HS-27A (cell line): ENCODE measurements at places on chromosomes 2 and 18.

GRCh38 chr2:219496825-219497494, 1.7 kb upstream of the GMPPA start:
- no peak for DNase-seq

DNA sequence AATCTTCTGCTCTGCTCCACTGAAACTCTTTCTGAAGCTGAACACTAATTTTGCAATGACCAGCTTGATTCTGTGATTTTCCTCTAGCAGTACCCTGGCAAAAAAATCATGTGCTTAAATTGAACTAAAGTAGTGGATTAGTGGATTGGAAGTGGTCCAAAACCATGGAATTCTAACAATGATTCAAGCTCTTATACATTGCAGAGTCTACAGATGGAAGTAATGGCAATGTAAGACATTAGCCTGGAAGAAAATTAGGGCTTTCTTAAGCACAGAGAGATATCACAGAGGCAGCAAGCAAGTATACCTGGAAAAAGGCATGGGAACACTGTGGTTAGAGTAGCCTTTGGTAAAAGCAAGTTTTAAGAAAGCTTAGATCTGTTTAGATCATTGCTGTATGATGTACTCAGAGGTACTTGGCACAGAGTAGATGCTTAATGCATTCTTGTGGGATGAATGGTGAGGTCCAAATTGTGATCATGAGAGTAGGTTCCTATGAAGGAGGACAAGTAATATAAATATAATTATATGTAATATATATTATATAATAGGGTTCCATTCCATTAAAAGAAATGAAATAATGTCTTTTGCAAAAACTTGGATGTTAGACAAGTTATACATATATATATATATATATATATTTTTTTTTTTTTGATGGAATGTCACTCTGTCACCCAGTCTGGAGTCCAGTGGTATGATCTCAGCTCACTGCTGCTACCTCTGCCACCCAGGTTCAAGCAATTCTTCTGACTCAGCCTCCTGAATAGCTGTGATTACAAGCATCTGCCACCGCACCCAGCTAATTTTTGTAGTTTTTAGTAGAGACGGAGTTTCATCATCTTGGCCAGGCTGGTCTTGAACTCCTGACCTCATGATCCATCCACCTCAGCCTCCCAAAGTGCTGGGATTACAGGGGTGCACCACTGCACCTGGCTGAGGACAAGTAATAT, 172.2 kb upstream of the SCN7A start:
- peak; percentile 72 for DNase-seq

DNA sequence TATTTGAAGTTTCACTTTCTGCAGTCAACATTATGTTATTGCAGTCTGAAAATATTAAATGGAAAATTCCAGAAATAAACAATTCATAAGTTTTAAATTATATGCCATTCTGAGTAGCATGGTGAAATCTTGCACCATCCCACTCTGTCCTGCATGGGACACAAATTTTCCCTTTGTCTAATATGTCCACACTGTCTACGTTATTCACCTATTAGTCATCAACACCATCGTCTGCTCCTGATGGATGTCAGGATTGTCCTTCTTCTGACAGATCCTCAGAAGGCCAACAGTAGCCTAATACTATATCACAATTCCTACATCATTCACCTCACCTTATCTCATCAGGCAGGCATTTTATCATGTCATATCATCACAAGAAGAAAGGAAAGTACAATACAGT, 163.1 kb downstream of the TXNL1 start:
- no peak for DNase-seq

DNA sequence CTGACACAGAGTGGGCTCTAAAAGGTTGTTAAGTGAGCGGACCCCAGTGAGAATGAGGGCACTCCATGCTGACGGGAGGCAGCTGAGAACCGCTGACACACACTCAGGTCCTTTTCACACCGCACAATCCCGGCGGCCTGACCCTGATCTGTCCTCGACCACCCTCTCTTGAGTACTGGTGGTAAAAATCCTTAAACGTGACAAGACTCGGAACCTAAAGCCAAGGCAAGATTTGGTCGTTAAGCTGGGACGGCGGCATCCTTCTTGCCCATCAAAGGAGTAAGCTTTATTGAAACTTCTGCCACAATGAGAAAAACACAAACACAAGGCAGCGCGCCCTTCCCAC, 569 bp downstream of the TMX3 start:
- DNase-seq, result no peak

- DNase-seq, result no peak
Measured at GRCh38 chr2:4898706-4899105, 793.5 kb upstream of the SOX11 start.

DNA sequence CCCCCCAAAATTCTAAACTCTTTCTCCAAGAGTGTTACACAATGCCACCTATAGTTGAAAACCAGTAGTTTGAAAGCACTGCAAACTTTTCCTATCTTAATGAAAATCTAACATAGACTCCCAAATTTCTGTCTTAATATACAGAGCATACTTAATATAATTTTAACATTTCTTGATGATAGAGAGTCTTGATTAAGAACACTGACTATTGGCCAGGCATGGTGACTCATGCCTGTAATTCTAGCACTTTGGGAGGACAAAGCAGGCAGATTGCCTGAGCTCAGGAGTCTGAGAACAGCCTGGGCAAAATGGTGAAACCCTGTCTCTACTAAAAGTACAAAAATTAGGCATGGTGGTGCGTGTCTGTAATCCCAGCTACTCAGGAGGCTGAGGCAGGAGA, 34.2 kb downstream of the ASXL2 start:
- no peak for DNase-seq

- peak; percentile 24 for DNase-seq
Measured at GRCh38 chr18:2337552-2338141, 233.7 kb downstream of the METTL4 start.

DNA sequence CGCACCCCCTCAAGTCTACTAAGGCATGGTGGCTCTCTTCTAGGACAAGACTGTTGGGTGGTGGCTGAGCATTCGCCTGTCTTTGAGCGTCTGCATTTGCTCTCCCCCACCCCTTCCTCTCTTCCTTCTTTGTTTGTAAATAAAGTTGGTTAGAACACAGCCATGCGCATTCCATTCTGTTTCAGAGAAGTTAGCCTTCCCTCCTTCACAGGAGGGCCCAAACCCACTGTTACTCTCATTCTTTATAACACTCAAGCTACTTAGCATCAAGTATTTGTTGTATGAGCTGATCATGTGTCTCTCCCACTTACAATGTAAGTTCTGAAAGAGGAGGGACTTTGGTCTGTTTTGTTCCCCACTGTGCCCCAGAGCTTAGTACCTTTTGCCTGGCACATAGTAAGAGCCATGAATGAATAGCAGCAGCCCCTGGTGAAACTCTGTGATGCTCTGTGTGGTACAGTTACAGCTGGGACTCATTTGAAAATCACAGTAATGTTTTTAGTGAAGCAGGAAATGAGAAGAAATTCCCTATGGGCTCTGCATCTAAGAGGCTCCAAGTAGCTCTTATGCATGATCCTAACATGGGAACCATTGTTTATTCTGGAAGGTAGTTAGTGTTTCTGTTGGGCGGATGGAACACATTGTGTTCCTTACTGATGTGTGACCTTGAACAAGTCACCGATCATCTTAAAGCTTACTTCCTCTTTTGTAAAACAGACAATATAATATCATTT, 7.7 kb downstream of the MGAT5 start:
- DNase-seq, result no peak
